Activated CD4-positive, alpha-beta memory T cell treated with anti-CD3 and anti-CD28 coated beads for 36 hours (primary cell): ENCODE measurements at places on chromosomes 1 and 21. TPM values are rescaled to one million over a fixed set of nuclear protein-coding genes. Genes with fewer than 3 reads are reported as not detected.
A peak's percentile ranks its signal among the peaks of the same experiment; 100 is the strongest.

The SOX13 gene
- total RNA-seq, result 5.8 TPM

The HSD3B1 gene
- total RNA-seq, result not detected

The PGLYRP3 gene
- not detected for total RNA-seq

The LRRC53 gene
- total RNA-seq, result not detected

The E2F2 gene
- 22.1 TPM for total RNA-seq

DNA sequence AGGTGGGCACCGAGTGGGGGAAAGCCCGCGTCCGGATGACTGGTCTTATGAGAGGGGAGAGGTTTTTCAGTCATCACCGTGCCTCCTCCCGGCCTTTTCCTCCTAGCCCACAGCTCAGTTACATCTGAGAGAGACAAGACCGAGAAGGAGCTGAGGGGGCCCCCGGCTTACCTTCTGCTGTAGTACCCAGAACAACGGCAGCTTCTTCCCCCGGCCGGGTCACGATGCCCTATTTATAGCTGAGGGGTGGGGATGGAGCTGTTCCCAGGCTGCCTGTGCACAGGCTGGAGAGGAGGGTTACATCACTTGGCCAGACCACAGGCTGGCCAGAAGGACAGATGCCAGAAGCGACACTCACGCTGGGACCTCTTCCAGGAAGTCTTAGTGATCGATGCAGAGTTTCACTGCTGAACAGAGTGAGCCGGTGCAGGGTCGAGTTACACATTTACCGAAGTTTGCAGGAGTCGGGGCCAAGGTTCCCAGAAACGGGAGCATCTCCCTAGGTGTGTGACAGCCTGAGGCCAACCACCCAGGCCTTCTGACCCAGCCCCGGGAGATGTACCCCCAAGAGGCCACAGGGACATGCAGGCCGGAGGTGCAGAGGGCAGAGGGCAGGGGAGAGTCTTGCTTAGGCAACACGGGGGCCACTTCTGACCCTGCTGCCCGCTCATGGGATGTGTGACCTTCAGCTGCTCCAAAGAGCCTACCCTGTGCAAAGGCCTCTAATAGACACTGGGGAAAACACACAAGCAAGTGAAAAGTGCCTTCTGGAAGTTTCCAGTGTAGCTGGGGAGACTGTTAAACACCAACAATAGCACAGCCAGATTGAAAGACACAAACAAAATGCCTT, at the start of gene AGT:
Gene AGT, minus strand, starts transcription at position 208 of the 850 bp plus-strand sequence. CDS start 3,299 bp downstream, outside the sequence.
- no peak within 1 kb of the TSS for H3K27ac ChIP-seq
- no peaks in the 10 kb centered on the region for H3K36me3 ChIP-seq
- peaks cover 9% of the 10 kb centered on the region for H3K27me3 ChIP-seq
- H3K4me1 ChIP-seq, result no peaks in the 10 kb centered on the region
- H3K4me3 ChIP-seq, result no peak within 1 kb of the TSS
- DNase-seq, result no peak

DNA sequence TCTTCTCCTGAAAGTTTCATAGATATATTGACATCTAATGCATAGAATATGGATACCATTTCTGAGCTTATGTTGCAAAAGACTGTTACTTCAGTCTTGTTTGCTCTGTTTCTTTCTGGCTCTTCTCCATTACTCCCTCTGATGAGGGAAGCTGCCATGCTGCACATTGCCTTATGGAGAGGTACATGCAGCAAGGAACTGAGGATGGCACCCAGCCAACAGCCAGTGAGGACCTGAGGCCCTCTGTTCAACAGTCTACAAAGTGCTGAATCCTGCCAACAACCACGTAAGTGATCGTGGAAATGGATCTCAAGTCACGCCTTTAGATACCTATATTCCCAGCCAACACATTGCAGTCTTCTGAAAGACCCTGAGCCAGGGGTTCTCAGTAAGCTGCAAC, 66.6 kb upstream of the ADAMTS5 start:
- H3K4me3 ChIP-seq, result no peak overlapping the region
- H3K27me3 ChIP-seq, result no peaks in the 10 kb centered on the region
- no peaks in the 10 kb centered on the region for H3K4me1 ChIP-seq
- no peak for DNase-seq
- H3K27ac ChIP-seq, result no peak overlapping the region

- DNase-seq, result no peak
- no peaks in the 10 kb centered on the region for H3K27me3 ChIP-seq
- H3K4me1 ChIP-seq, result no peaks in the 10 kb centered on the region
- no peak overlapping the region for H3K4me3 ChIP-seq
These were observed 148.4 kb downstream of the TLR5 start for GRCh38 chr1:222994511-222995235.

DNA sequence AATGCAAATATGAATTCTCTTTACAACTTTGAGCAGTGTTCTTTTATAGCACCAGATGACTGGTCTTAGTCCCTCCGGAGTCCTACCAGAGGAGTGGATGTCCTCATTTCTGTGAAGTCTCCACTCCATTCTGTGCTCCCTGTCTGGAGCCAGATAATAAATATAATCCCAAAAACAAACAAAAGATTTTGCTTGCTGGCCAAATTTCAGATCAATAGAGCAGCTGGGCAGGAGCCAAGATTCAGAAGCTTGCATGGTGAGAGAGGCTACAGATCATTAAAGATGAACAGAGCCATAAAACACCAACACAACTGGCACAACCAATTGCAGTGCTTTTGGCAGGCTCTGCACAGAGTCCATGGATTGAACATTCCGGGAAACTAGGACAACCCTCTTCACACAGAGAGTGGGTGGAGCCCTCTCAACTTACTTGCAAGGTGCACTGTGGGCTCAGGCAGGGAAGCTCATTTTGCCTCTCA, 231.5 kb upstream of the SNX7 start:
- no peak overlapping the region for H3K27ac ChIP-seq
- no peak overlapping the region for H3K4me3 ChIP-seq
- no peak for DNase-seq
- H3K36me3 ChIP-seq, result no peaks in the 10 kb centered on the region
- peaks cover 1% of the 10 kb centered on the region for H3K27me3 ChIP-seq
- no peaks in the 10 kb centered on the region for H3K4me1 ChIP-seq

GRCh38 chr1:30184393-30185141, 538.8 kb downstream of the MATN1 start:
- peaks cover 2% of the 10 kb centered on the region for H3K4me1 ChIP-seq
- H3K4me3 ChIP-seq, result no peak overlapping the region
- no peak overlapping the region for H3K27ac ChIP-seq
- no peak for DNase-seq
- H3K36me3 ChIP-seq, result no peaks in the 10 kb centered on the region

- H3K4me3 ChIP-seq, result no peak overlapping the region
- peaks cover 8% of the 10 kb centered on the region for H3K36me3 ChIP-seq
- DNase-seq, result no peak
- H3K4me1 ChIP-seq, result peaks cover 21% of the 10 kb centered on the region
- no peak overlapping the region for H3K27ac ChIP-seq
These were observed 1.3 kb downstream of the GORAB start for GRCh38 chr1:170533298-170533697.

GRCh38 chr1:69994241-69994640, 211.1 kb downstream of the LRRC40 start:
- no peaks in the 10 kb centered on the region for H3K27me3 ChIP-seq
- H3K36me3 ChIP-seq, result no peaks in the 10 kb centered on the region
- no peak overlapping the region for H3K27ac ChIP-seq
- DNase-seq, result no peak

DNA sequence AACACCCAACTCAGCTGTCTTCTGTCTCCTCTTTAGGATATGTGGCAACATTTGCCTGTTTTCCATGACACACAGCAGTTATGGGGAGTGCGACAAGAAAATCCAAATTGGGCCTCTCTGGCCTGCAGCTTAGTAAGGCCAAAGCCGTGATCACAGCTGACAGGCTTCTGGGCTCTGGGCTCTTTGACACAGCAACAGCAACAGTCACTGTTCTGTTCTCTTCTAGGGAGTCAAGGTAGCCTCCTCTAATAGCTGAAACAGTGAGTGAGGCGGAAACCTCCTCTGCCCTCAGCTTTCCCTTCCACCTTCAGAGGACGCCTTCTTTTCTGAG, 19.0 kb downstream of the CLCA1 start:
- no peaks in the 10 kb centered on the region for H3K4me1 ChIP-seq
- H3K27me3 ChIP-seq, result peaks cover 4% of the 10 kb centered on the region
- H3K36me3 ChIP-seq, result no peaks in the 10 kb centered on the region
- no peak for DNase-seq

DNA sequence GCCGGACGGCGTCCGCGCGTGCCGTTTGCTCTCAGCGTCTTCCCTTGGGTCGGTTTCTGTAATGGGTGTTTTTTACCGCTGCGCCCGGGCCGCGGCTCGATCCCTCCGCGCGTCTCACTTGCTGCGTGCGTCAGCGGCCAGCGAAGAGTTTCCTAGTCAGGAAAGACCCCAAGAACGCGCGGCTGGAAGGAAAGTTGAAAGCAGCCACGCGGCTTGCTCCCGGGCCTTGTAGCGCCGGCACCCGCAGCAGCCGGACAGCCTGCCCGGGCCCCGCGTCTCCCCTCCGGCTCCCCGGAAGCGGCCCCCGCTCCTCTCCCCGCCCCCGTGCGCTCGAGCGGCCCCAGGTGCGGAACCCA, 159.8 kb downstream of the RUNX1 start:
- H3K27ac ChIP-seq, result peak overlapping the region; percentile 99
- peak; percentile 73 for DNase-seq
- peak overlapping the region; percentile 89 for H3K4me3 ChIP-seq
- H3K27me3 ChIP-seq, result peaks cover 5% of the 10 kb centered on the region
- H3K36me3 ChIP-seq, result peaks cover 27% of the 10 kb centered on the region
- H3K4me1 ChIP-seq, result peaks cover 45% of the 10 kb centered on the region

DNA sequence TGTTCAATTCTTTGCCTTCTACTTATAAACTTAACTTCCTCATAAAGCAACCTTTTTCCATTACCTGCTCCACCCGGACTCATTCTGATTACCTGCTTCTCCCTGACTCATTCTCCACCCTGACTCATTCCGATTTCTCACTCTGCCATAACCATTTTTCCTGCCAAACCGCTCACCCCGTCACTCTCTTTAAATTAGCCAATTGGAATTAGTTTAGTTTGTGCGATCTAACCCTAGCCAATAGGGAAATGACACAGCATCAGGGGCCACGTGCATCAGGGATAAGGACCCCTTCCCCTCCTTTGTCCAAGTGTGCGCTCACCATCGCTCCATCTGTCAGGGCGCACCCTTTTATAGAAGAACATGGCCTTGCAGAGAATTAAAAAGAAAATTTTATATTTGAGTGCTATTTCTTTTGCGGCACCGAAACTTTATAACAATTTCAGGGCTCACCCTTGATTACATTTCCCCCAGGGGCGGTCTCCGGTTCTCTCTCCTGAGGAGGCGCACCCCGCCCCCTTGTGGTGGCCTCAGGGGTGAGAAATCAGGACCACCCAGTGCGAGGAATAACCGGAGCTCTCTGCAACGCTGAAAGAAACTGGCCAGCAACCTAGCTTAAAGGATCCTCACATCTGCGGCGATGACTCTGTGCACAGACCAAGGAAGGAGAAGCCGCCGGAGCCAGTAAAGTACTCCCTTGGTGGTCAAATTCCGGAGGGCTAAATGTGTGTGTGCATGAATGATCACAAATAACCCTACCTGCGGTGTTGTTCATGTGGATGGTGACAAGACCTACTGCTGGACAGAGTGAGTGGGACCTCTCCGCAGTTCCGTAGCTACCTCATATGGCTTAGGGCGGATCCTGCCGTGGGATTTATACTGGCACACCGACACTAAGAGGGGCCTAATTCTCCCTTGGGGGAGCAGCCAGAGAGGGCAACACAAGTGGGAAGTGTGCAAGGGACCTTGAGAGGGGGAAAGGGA, 30.3 kb upstream of the CBR3 start:
- peak; percentile 55 for DNase-seq
- H3K36me3 ChIP-seq, result no peaks in the 10 kb centered on the region
- H3K4me3 ChIP-seq, result no peak overlapping the region

GRCh38 chr1:197862221-197862620, 40.2 kb upstream of the C1orf53 start:
- no peaks in the 10 kb centered on the region for H3K36me3 ChIP-seq
- no peak for DNase-seq
- no peak overlapping the region for H3K4me3 ChIP-seq
- no peaks in the 10 kb centered on the region for H3K4me1 ChIP-seq
- H3K27ac ChIP-seq, result no peak overlapping the region

- peak; percentile 69 for DNase-seq
- no peak within 1 kb of the TSS for H3K27ac ChIP-seq
- H3K4me3 ChIP-seq, result no peak within 1 kb of the TSS
- no peaks in the 10 kb centered on the region for H3K36me3 ChIP-seq
These were observed at the start of gene PADI2 for GRCh38 chr1:17119076-17119772. Gene PADI2 (minus strand): TSS chr1:17119451. CDS start chr1:17119371, 80 bp downstream.

DNA sequence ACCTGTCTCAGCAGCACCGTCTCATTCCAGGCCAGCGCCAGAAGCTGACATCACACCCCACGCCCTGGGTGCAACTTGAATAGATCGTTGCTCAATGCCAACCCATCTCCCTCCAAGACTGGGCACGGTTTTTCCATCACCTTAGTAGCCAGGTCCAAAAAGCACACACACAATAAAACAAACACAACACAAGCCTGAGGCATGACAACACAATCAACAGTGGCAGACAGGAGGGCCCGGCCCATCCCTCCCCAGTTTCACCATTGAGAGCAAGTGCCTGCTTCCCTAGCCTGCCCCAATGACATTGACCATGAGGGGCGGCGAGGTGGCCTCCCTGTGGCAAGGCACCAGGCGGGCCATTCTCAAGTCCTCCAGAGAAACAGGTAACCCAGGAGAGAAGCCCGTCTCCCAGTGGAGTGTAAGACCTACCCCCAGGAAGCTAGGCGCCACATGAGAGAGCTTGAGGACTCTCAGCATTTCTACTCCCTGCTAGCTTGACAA, 2.7 kb downstream of the IFFO2 start:
- peak overlapping the region; percentile 84 for H3K4me3 ChIP-seq
- no peak for DNase-seq

DNA sequence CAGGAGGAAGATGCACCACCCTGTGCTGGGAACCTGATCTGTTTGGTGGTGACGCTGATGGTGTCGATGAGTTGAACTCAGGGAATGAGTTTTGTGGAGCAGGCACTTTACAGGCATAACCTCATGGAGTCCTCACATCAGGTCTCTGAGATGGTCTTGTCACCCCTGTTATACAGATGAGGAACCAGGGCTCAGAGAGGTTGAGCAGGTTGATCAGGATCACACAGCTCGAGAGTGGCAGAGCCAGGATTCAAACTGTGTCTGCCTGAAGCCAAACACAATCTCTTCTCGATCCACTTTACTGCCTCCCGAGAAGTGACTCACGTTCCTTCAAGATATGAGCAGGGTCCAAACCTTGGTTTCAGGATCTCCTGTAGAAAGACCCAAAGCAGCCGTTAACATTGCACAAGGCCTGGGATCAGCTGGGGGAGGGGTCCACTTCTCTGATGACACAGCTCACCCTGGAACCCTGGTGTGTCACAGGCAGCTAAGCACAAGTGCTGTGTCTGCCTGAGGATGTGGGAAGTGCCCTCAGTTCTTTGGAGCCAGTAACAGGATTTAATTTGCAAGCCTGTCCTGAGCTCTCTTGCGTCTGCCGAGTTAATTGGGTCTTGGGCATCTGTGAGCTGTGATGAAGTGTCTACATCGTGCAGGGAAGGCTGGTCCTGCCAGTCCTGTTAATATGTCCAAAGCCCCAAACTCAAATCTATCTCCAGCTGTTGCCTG, 65.4 kb upstream of the STUM start:
- DNase-seq, result no peak
- peaks cover 15% of the 10 kb centered on the region for H3K4me1 ChIP-seq
- no peaks in the 10 kb centered on the region for H3K36me3 ChIP-seq
- peaks cover 21% of the 10 kb centered on the region for H3K27me3 ChIP-seq
- no peak overlapping the region for H3K27ac ChIP-seq

- no peaks in the 10 kb centered on the region for H3K27me3 ChIP-seq
- H3K36me3 ChIP-seq, result no peaks in the 10 kb centered on the region
- H3K4me3 ChIP-seq, result no peak overlapping the region
- H3K27ac ChIP-seq, result no peak overlapping the region
These were observed 458.9 kb upstream of the RGS18 start for GRCh38 chr1:191699343-191699742.

- H3K36me3 ChIP-seq, result no peaks in the 10 kb centered on the region
- H3K4me1 ChIP-seq, result peaks cover 32% of the 10 kb centered on the region
- no peak overlapping the region for H3K27ac ChIP-seq
- no peak for DNase-seq
- H3K27me3 ChIP-seq, result no peaks in the 10 kb centered on the region
- H3K4me3 ChIP-seq, result no peak overlapping the region
These were observed 49.4 kb upstream of the PPP2R5A start for GRCh38 chr1:212235857-212236256.
